ENCODE measurements at places on chromosomes 4 and X. TPM values are rescaled to one million over a fixed set of nuclear protein-coding genes. Genes with fewer than 3 reads are reported as not detected.
A peak's percentile ranks its signal among the peaks of the same experiment; 100 is the strongest.

DNA sequence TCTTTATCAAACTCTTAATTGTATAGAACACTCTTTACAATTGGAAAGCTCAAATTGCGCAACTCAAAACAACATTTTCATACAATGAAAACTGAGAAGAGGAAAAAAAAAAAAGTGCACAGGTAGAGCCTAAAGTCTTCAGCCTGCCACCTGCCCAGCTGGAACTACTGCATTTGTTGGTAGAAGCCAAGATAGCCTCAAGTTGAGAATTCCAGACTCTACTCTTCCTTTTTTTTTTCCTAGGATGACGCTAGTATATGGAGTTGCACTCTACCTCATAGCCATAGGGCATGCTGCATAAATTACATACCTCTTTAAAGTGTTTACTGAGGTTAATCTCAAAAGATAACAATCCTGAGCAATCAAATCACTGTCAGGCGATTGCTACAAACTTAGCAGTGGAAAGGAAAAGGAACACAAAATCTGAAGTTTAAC, 13.6 kb downstream of the ABCG2 start:
- DNase-seq: no peak

Gene MAGEB10
- not detected for total RNA-seq

DNA sequence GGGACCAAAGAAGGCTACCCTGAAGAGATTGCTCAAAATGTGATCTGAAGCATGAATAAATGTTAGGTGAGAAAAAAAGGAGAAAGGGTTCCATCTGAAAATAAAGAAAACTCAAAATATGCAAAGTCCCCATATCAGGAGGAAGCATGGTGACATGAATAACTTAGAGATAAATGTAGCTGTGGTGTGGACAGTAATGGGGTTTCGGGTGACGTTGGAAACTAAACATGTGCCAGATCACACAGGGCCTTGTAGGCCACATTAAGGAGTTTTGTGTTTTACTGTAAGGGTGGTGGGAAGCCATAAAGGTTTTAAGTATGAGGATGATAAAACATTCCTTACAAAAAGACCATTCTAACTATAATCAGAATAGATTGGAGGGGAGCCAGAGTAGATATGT, 40.3 kb upstream of the ACSL4 start:
- no peak for DNase-seq

GRCh38 chr4:150402871-150403272, 179.1 kb upstream of the MAB21L2 start:
- peak; percentile 23 for DNase-seq

DNA sequence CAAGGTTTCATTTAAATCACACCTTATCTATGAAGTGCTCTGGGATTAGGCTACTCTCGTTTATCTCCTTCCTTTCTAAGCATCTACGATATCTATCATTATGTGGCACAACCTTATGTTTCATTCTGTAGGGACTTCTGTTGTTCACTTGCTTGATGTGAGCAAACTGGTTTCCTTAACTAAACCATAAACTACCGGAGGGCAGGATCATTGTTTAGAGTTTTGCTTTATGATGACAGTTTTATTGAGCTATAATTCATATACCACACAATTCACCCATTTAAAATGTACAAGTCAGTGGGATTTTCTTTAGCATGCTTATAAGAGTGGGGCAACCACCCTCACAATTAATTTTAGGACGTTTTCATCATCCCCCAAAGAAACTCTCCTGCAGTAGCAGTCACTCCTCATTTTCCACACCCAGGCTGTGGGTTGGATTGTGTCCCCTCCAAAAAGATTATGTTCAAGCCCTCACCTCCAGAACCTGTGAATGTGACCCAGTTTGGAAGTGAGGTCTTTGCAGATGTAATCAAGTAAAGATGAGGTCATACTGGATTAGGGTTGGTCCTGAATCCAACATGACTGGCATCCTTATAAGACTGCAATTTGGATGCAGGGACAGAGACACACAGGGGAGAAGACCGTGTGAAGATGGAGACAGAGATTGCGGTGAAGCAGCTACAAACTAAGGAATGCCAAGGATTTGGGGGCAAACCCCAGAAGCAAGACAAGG, 42.1 kb upstream of the SH3RF1 start:
- no peak for DNase-seq

DNA sequence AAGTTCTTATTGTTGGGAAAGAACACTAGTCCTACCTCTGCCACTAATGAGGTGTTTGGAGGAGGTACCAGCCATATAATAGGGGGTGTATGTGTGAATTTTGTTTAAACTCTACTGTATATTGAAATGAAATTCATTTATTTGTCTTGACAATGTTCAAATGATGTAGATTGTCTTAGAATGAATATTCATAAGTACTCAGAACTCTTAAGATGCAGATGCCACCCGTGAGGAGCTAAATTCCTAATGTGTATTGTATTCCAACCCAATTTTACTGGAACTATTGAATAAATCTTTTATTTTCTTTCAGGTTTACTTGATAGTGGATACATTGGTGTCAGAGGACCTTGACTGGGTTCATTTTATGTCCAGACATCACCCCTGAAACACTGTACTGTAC, 63.9 kb upstream of the RAB33B start:
- DNase-seq: no peak

Gene SPANXC
- total RNA-seq: not detected

Gene NAT8L
- 0.32 TPM for total RNA-seq

Gene STBD1
- not detected for total RNA-seq

DNA sequence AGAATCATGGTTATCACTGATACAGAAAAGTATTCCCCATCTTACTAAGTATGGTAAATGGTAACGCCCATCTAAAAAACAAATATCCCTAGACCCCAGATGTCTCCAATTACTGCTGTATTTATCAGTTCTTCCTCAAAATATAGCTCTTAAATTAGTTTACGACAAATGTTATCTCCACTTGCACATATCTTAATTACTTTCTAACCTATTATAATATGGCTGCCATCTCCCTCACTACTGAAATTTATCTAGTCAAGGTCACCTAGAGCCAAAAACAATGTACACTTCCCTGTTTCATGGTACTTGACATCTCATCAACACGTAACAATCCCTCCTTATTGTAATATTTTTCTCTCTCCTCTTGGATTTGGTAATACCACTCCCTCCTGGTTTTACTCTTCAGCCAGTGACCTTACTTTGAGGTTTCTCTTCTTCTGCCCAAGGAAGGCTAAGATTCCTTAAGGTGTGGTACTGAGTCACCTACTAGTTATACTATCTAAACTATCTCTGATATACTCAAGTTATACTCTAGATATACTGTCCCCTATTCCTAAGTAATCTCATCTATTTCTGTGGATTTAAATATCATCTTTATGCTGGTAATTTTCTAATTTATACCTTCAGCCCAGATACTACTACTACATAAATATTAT, 8.6 kb downstream of the LCORL start:
- DNase-seq: no peak

DNA sequence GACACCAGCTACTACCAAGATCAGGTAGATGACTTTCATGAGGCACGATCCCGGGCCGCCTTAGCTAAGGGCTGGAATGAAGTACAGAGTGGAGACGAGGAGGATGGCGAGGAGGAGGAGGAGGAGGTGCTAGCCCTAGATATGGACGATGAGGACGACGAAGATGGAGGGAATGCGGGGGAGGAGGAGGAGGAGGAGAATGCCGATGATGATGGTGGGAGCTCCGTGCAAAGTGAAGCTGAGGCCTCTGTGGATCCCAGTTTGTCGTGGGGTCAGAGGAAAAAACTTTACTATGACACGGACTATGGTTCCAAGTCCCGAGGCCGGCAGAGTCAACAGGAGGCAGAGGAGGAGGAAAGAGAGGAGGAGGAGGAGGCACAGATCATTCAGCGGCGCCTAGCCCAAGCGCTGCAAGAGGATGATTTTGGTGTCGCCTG, 481 bp downstream of the UTP3 start:
- peak; percentile 32 for DNase-seq

GRCh38 chr4:123393721-123394120, 2.9 kb upstream of the SPRY1 start:
- no peak for DNase-seq

- no peak for DNase-seq
These were observed 44.5 kb downstream of the AASDH start for GRCh38 chr4:56342746-56343145.

Gene ZAR1
- total RNA-seq: not detected

DNA sequence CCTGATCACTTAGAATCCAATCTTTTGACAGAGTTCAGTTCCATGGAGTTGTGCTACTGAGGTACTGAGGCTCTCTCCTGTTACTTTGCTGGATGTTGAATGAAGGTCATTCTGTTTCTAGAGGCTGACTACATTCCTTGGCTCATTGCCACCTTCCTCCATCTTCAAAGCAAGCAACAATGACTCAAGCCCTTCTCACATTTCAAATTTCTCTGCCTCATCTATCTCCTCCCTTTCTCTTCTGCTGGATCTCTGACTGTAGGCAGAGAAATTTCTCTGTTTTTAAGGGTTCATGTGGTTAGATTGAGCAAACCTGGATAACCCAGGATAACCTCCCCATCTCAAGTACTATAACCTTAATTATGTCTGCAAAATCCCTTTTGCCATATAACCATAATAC, 775.4 kb downstream of the STPG2 start:
- DNase-seq: no peak

- DNase-seq: no peak
These were observed 16.7 kb downstream of the TMSB4X start for GRCh38 chrX:12991575-12991974.

DNA sequence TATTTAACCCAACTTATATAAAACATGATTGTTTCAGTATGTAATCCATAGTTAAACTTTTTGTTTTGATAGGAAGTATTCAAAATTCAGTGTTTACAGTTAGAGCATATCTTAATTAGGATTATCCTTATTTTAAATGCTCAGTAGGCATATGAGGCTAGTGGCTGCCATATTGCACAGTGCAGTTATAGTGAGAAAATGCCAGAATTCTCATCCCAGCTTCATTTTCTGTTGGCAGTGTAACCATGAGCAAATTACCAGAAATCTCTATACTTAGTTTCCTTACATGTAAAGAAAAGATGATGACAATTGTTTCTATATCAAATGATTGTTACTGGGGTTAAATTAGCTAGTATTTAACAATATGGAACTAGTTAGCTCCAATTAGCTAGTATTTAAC, 265.8 kb downstream of the ARAP2 start:
- no peak for DNase-seq

GRCh38 chr4:140641789-140642439, 73.2 kb upstream of the UCP1 start:
- DNase-seq: no peak

DNA sequence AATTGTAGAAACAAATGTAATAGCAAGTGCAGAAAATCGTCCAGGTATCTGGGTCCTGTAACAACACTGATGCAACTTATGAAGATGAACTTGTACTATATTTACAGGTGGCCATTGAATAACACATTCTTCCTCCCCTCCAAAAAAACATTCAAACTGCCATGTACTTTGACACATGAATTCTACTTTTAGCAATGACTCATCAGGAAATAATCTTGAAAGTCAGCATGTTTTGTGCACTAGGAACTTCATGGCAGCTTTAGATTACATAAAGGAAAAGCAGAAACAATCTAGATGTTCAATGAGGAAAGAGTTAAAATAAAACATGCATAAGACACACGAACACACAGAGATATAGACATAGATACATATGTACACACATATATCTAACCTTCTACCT, 2.5 kb downstream of the PABPC1L2A start:
- DNase-seq: no peak

- DNase-seq: peak; percentile 63
These were observed 581 bp upstream of the STK32B start for GRCh38 chr4:5050520-5051277.

Gene EREG
- total RNA-seq: not detected

Gene YIPF7
- total RNA-seq: not detected

Gene MOB1B
- 14.4 TPM for total RNA-seq

Gene UGT2B11
- total RNA-seq: not detected

DNA sequence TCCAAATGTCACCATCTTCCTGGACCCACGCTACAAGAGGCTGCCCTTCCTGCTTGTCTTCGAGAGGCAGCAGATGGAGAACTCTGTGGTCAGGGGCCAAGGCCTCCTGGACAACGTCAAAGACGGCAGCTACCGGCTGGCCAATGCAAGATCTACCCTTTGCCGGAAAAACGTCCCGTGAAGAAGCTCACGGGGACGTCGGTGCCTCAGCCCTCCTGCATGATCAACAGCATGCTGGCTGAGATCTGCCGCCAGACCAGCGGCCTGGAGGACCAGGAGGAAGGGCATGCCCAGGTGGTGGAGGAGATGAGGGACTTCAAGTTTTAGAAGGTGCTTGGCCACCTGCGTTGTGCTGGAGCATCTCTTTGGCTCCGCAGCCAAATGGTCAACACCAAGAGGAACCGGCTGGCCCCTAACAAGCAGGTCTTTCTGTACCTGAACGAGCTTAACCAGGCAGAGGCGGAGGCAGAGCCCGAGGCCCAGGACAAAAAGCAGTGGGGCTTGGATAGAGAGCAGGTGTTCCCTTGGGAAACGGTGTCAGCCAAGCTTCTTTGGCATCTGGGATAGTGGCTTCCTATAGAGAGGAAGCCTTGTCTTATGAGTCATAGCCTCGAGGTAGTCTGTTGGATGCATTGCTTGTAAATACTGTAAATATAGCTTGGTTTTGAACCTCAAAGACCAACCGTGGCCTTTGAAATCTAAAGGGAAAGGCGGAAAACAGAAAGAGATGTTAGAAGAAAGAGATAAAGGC, 94.8 kb upstream of the ELOVL6 start:
- DNase-seq: no peak

DNA sequence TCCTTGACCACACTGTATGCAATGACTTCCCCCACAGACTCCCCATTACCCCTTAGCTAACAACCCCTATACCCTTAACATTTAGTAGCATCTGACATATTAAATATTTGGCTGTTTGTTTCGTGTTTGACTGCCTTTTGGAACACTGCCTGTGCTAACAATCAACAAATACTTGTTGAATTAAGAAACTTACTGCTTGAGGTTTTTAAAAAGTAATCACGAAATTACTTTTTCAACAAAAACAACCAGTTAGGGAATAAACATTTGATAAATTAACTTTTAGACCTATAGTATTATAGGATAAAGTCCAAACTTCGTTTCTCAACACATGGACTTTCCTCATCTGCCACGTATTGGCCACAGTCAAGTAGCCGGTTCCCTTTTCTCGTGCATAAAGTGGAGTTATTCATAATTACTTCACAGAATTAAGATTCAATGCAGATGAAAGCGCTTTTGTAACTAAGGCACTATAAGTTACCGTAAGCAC, 555 bp upstream of the ELMOD2 start:
- no peak for DNase-seq

Gene SLC10A6
- total RNA-seq: not detected

DNA sequence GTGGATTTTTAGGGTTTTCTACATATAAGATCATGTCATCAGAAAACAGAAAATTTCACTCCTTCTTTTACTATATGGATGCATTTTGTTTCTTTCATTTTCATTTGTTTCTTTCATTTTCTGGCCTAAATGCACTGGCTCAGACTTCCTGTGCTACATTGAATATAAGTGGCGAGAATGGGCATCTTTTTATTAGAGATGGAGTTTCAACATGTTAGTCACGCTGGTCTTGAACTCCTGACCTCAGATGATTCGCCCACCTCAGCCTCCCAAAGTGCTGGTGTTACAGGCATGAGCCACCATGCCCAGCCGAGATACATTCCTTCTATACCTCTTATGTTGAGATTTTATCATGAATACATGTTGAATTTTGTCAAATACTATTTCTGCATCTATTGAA, 61.8 kb downstream of the BRWD3 start:
- peak; percentile 7 for DNase-seq

GRCh38 chrX:5176766-5177165, 1051.9 kb downstream of the NLGN4X start:
- DNase-seq: no peak
